Dermis blood vessel endothelial cell (primary cell): ENCODE measurements at places on chromosomes 1 and 21. TPM values are rescaled to one million over a fixed set of nuclear protein-coding genes. Genes with fewer than 3 reads are reported as not detected.

CLEC20A gene
- 0.09 TPM in 1 of 2 replicates, not detected in the other for total RNA-seq

TMPRSS2 gene
- not detected in 2 replicates for total RNA-seq

CFHR2 gene
- not detected in 2 replicates for total RNA-seq

LDLRAD1 gene
- total RNA-seq, result not detected in 2 replicates

PDZK1 gene
- total RNA-seq, result 0.33 and 0.34 TPM in 2 replicates

NFASC gene
- 0.17 and 0.42 TPM in 2 replicates for total RNA-seq

GBP3 gene
- total RNA-seq, result 33.4 and 33.6 TPM in 2 replicates

CRNN gene
- not detected in 2 replicates for total RNA-seq
